ENCODE measurements at places on chromosomes 3 and 15.

GRCh38 chr15:100875976-100876375, 3.7 kb upstream of the ALDH1A3 start:
- H3K27me3 ChIP-seq: no peaks in the 10 kb centered on the region
- DNase-seq: no peak
- H3K27ac ChIP-seq: no peak overlapping the region
- H3K4me1 ChIP-seq: peaks cover 21% of the 10 kb centered on the region

DNA sequence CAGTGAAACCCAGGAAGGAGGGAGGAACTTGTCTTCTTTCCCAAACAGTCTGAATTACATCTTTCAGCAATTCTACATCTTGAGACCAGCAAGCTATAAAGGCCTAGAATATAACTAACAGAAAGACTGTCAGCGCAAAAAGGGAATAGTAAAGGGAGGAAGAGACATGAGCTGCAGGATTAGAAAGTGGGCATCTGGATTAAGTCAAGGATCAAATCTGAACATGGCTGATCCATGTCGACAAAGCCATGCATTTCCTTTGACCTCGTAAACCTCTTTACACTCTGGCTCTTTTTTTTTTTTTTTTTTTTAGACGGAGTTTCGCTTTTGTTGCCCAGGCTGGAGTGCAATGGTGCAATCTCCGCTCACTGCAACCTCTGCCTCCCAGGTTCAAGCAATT, 35.4 kb upstream of the KCNMB3 start:
- no peak for DNase-seq
- H3K27ac ChIP-seq: no peak overlapping the region
- H3K27me3 ChIP-seq: no peaks in the 10 kb centered on the region
- no peaks in the 10 kb centered on the region for H3K36me3 ChIP-seq
- no peaks in the 10 kb centered on the region for H3K4me1 ChIP-seq
- no peak overlapping the region for H3K4me3 ChIP-seq

- H3K27me3 ChIP-seq: no peaks in the 10 kb centered on the region
- no peak overlapping the region for H3K4me3 ChIP-seq
- H3K27ac ChIP-seq: no peak overlapping the region
- DNase-seq: no peak
- no peaks in the 10 kb centered on the region for H3K4me1 ChIP-seq
- no peaks in the 10 kb centered on the region for H3K36me3 ChIP-seq
Measured at GRCh38 chr3:107307205-107307604, 70.0 kb upstream of the CCDC54 start.

GRCh38 chr3:147737376-147737775, 328.2 kb downstream of the ZIC1 start:
- no peak overlapping the region for H3K27ac ChIP-seq
- no peak for DNase-seq
- H3K27me3 ChIP-seq: no peaks in the 10 kb centered on the region
- H3K36me3 ChIP-seq: no peaks in the 10 kb centered on the region
- no peaks in the 10 kb centered on the region for H3K4me1 ChIP-seq

GRCh38 chr3:168558728-168559411, 463.1 kb upstream of the GOLIM4 start:
- H3K27me3 ChIP-seq: no peaks in the 10 kb centered on the region
- no peak overlapping the region for H3K27ac ChIP-seq
- no peaks in the 10 kb centered on the region for H3K36me3 ChIP-seq

DNA sequence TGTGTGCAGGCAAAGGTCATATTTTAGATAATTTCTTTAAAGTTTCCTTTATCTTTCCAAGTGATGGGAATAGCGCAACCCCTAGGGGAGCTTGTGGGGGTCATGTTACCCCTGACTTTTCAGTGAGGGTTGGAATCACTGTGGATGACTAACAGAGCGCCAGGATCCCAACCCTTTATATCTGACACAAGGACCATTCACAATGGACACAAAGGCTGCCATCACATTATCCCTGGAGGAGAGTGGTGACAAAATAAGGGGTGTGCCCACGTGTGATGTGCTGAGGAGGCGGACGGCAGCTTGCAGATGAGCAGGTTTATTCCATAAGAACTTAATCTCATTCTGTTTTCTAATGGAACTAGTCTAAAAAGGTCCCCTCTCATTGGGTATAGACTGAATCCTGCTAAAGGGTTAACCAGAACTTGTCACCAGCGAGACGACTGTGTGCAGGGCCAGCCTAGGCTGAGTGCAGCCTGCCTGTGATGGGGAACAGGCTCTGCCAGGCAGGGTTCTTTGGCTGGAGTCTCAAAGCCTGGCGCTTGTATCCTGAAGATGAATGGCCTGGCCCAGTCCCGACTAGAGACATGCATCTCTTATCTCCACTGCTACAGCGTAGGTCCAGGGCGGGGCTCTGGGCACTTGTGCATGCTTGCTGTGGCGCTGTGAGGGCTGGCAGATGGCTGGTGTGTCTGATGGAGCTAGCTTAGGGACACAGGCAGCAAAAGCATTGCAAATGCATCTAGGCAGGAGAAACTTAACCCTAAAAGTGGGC, 50.2 kb downstream of the CHDH start:
- H3K4me3 ChIP-seq: no peak overlapping the region
- H3K4me1 ChIP-seq: peaks cover 15% of the 10 kb centered on the region
- H3K27me3 ChIP-seq: no peaks in the 10 kb centered on the region
- no peaks in the 10 kb centered on the region for H3K36me3 ChIP-seq
- DNase-seq: no peak

DNA sequence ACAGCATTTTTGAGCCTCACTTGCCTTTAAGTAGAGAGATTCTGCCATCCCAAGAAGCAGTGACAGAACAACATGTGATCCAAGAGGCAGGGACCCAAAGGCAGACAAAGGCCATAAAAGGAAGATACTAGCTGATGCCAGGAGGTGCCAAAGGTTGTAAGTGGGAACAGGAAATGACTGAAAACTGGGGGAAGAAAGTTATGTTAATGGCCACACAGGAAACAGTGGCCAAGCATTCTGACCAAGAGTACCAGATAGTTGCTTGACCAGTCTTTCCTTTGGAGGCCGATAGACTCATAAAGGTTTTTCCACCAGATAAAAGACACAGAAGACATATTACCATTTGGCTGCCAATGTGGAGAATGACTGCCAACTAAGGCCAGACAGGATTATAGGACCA, 274.5 kb upstream of the PEX5L start:
- no peak overlapping the region for H3K4me3 ChIP-seq
- no peaks in the 10 kb centered on the region for H3K36me3 ChIP-seq
- no peak for DNase-seq
- H3K27ac ChIP-seq: no peak overlapping the region

- no peaks in the 10 kb centered on the region for H3K36me3 ChIP-seq
- DNase-seq: no peak
- H3K4me3 ChIP-seq: peak within 1 kb of the TSS; percentile 80
- H3K27me3 ChIP-seq: no peaks in the 10 kb centered on the region
- H3K27ac ChIP-seq: peak within 1 kb of the TSS; percentile 64
- H3K4me1 ChIP-seq: peaks cover 11% of the 10 kb centered on the region
Measured at GRCh38 chr3:179652447-179653095, at the start of gene USP13. Gene USP13, plus strand, starts transcription at chr3:179653040. Its CDS starts 186 bp downstream, at chr3:179653226.

DNA sequence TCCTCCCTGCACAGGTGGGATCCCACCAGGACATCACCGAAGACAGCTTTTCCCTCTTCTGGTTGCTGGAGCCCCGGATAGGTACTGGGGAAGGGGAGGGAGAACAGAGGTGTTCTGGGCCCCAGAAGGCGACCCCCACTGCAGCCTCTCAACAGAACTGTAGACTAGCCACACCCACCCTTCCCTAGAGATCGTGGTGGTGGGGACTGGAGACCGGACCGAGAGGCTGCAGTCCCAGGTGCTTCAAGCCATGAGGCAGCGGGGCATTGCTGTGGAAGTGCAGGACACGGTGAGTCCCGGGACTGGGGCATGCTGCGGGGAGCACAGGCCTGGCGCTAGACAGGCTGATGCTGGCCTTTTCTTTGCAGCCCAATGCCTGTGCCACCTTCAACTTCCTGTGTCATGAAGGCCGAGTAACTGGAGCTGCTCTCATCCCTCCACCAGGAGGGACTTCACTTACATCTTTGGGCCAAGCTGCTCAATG, 809 bp downstream of the NDUFAF3 start:
- peak overlapping the region; percentile 93 for H3K4me3 ChIP-seq
- no peaks in the 10 kb centered on the region for H3K27me3 ChIP-seq
- peaks cover 34% of the 10 kb centered on the region for H3K4me1 ChIP-seq
- no peak for DNase-seq
- peak overlapping the region; percentile 91 for H3K27ac ChIP-seq

- H3K36me3 ChIP-seq: peaks cover 1% of the 10 kb centered on the region
- H3K4me3 ChIP-seq: no peak overlapping the region
- DNase-seq: no peak
- no peak overlapping the region for H3K27ac ChIP-seq
- no peaks in the 10 kb centered on the region for H3K27me3 ChIP-seq
Measured at GRCh38 chr3:127717357-127718244, 44.8 kb downstream of the ABTB1 start.

DNA sequence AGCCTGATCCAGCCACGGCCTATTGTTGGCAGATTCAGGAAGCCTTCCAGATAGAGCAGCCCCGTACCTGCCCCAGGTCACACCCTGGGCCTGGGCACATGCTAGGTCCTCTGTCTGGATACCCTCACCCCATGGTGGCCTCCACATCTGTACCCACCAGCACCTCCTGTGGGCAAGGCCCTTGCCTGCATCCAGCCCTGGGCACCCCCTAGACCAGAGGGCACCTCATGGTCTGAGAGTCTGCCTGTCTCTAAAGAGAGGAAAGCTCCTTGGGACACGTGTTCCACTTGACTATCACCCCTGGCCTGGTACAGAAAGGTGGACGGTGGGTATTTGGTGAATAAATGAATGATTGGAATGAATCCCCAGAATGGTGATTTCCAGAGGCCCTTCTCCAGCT, 8.9 kb upstream of the COMMD4 start:
- no peak overlapping the region for H3K4me3 ChIP-seq
- no peak overlapping the region for H3K27ac ChIP-seq
- DNase-seq: no peak
- H3K36me3 ChIP-seq: no peaks in the 10 kb centered on the region
- no peaks in the 10 kb centered on the region for H3K27me3 ChIP-seq
- H3K4me1 ChIP-seq: no peaks in the 10 kb centered on the region

Data from keratinocyte (primary cell).